CD4-positive, alpha-beta T cell (primary cell): ENCODE measurements at places on chromosomes 11 and 22.

DNA sequence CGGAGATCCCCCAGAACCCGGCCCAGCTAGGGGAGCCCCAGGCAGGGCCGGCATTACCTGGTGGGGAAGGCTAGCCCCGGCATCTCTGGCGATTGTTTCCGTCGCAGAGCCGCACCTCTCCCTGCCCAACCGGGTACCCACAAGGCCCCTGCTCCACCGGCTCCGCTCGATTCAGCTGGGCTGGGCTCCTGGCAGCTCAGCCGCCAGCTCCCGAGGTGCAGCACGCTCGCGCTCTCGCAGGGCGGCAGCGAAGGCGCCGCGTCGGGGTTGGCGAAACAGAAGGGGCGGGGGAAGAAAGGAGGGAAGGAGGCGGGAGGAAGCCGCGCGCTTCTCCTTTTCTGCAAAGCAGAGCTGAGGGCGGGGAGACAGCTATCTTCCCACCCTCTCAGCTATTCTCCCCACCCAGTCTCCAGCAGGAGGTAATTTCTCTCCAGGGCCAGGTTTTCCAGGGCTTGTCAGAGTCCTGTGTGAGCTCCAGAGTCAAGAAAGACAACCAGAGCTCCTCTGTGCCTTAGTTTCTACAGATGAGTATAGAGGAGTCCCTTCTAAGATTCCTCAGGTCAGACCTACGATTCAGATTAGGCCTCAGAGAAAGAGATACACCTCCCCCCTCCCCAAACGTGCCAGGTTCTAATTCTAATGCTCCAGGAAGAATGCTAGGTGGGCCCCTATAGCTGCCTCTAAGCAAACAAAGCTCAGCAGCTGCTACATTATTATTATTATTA lies 62.0 kb downstream of the PAK1 start:
- peak; percentile 89 for DNase-seq

DNA sequence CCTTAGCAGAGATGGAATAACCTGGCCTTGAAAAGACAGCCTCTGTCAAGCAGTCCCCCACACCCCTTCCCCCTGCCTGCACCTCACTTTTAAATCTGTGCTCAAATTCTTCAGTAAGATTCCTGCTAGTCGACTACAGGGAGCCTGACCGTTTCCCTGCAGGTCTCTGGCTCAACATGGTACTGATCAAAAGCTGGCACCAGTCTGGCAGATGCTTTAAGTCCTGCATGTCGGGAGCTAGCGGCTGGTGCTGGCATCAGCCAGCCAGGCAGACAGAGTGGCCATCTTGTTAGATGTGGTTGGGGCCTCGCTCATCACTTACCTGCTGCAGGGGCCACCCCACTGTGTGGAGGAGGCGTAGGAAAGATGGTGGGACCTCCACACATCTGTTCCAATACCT lies 204.4 kb upstream of the SORL1-AS1 start:
- no peak for DNase-seq

DNA sequence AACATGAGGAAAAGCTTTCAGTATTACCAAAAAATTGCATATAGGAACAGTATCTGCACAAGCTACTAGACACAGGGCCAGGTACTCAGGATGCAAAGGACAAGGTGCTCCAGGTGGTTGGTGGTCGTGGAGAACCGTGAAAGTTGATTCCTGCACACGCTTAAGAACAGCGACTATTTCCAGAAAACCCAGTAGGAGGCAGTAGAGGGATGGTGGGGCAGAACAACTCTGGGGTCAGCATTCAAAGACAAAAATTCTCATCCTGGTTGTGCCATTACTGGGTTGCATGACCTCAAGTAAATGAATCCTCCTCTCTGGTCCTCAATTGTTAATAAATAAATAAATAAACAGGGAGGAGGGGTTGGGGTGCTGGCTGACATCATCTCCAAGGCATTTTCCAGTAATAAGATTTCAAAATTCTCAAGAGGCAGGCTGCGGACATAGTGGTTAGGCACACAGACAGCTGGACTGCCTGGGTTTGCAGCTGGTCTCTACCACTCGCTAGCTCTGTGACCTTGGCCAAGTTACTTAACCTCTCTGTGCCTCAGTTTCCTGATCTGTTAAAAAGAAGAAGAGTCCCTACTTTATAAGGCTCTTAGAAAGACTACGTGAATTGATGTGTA lies 89.6 kb downstream of the ISX start:
- DNase-seq, result no peak

DNA sequence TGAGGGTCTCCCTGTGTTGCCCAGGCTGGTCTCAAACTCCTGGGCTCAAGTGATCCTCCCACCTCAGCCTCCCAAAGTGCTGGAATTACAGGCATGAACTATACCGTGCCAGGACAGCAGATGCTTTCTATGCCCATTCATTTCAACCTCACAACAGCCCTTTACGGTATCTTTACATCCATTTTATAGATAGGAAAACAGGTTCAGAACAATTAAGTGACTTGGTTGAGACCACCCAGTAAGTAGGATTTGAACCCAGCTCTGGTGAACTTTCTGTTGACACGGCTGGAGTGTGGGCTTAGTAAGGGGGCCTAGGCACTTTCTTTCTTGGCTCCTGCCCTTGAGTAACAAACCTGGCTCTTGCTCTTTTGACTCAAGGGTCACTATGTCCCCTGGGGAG lies 25.7 kb downstream of the TEF start:
- no peak for DNase-seq

DNA sequence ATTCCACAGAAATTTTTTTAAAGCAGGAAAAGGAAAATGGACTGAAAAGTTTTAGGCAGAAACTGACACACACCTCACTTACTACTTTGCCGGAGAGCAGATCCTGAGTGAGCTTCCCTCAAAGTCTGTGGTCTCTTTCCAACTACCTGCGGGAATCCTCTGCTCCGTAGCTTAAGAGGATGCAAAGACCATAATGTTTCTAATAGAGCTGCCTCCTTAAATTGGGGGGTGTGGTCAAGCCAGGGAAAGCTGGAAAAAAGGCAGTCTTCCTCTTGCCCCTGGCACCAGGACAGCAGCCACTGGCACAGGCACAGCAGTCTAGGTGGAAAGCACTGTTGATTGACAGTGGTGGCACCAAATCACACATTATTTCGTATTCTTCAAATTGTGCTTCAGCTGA lies at the start of gene ETS1:
Gene ETS1 (minus strand): TSS at position 144 of the 400 bp plus-strand sequence. CDS start 14,428 bp downstream, outside the sequence.
- no peak for DNase-seq

DNA sequence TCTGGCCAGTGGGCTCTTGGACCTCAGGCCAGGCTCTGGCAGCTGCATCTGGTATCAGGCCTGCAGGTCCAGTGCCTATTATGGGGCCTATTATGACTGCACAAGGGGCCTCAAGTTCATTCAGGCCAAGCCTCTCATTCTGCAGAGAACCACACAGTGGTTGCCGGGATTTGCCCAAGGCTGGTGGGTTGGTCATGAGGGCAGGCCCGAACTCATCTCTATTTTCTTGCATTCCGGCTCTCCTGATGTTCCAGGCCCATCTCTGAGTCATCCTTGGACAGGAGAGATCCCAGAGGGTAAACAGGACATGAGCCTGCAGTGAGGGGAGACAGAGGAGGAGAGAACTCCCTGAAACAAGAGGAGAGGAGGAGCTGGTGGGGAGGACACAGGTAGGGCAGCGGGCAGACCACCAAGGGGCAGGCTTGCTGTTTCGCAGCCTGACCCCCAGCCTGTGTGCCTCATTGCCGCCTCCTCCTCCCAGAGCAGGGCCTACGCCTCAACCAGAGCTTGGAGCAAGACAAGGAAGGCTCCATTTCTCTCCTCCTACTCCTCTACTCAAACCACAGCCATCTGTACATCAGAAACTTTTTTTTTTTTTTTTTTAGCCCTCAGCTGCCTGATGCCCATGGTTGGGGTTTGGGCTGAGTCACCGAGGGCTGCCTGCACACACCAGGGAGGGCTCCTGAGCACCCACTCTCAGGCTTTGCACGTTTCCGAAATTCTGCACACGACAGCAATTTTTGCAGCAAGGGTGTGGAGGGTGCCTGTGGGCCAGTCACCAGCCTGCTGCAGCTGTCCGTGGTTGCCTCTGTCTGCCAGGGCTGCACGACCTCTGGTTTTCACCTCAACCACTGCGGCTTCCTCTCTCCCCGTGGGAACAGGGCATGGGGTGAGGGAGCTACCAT lies 12.7 kb upstream of the TREH start:
- peak; percentile 51 for DNase-seq

GRCh38 chr22:32777987-32778386 lies 23.5 kb upstream of the TIMP3 start:
- DNase-seq, result no peak

DNA sequence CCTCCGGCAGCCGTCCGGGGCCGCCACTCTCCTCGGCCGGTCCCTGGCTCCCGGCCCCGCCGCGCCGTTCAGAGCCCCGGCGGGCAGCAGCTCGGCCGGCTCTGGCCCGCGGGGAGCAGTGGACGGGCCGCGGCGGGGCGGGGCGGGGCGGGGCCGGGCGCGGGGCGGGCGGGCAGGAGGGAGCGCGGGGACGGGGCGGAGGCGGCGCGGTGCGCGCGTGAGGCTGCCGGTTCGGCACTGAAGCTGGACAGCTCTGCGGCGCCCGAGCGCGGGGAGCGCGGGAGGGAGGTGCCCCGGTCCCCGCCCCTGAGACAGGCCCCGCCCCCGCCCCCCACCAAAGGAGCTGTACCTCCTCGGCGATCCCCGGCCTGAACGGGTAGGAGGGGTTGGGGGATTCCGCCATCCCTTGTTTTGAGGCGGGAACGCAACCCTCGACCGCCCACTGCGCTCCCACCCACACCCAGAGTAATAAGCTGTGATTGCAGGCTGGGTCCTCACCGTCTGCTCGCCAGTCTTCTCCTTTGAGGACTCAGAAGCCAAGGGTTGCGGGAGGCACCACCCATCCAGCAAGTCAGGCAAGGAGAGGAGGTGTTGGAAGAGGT lies at the start of gene DRD2:
Gene DRD2 (minus strand): TSS at position 239 of the 602 bp plus-strand sequence. CDS start 50,747 bp downstream, outside the sequence.
- no peak for DNase-seq

DNA sequence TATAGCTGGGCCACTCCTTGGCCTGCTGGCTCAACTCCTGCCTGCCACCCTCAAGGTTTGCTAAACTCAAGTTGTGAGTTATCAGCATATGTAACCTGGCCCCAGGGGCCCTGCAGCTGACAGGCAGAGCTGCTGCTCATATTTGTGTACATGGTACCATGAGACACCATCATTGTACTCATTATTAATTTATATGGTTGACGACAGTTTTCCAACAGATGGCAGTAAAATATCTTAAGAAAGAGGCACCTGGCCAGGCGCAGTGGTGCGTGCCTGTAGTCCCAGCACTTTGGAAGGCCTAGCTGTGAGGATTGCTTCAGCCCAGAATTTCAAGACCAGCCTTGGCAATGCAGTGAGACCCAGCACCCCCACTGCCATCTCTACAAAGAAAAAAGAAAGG lies 11.4 kb upstream of the DENND5A start:
- DNase-seq, result no peak

GRCh38 chr11:14813516-14813915 lies 78.5 kb downstream of the CYP2R1 start:
- DNase-seq, result no peak

DNA sequence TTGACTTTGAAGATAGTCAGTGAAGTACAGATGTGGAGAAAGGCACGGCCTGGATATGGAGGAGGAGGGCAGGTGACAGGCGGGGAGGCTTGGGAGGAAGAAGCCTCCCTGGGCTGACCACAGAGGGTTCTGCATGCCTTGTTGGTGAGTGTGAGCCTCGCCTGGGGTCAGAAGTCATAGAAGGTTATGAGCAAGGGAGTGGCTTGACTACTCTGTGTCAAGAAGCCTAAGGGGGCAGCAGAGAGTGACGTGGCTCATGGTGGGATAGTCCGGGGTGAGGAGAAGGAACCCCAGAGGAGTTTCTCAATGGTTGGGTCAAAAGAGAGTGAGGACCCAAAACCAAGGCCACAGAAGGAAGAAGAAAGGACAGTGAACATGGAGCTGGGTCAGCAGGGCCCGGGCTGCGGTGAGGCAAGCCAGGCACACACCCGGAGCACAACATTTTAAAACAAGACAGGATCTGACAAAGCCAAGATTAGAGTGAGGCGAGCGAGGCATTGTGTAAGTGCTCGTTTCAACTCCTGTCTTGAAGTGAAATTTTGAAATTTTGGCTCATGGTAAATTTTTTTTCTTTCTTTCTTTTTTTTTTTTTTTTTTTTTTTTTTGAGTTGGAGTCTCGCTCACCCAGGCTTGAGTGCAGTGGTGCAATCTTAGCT lies 31.9 kb downstream of the PDGFB start:
- no peak for DNase-seq

GRCh38 chr11:11324090-11324489 lies 29.0 kb downstream of the CSNK2A3 start:
- no peak for DNase-seq

GRCh38 chr22:21726650-21727049 lies 8.9 kb downstream of the YPEL1 start:
- DNase-seq, result no peak
